ENCODE measurements at places on chromosomes 3 and 15.

DNA sequence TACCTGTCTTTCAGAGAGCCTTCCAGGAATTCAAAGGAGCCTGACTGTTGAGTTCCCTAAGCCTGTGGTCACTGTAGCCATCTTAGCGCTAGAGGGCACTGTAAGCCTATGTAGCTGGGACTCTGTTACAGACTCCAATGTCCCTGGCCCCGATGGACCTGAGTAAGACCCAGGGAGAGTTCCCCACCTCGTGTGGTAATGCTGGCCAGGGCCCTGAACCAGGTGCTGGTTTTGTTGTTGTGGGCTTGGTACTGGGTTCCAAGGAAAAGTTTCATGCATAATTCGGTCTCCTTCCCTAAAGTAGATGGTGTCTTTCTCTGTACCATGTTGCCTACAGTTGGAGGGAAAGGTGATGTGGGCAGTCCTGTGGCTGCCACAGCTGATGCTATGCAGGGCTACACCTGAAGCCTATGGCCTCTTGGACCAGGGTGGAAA lies 32.4 kb downstream of the CDAN1 start:
- DNase-seq: peak; percentile 64

- DNase-seq: no peak
Measured at GRCh38 chr3:126931806-126932187, 51.1 kb upstream of the PLXNA1 start.

- DNase-seq: no peak
Measured at GRCh38 chr3:4664412-4664811, 171.3 kb downstream of the ITPR1 start.

DNA sequence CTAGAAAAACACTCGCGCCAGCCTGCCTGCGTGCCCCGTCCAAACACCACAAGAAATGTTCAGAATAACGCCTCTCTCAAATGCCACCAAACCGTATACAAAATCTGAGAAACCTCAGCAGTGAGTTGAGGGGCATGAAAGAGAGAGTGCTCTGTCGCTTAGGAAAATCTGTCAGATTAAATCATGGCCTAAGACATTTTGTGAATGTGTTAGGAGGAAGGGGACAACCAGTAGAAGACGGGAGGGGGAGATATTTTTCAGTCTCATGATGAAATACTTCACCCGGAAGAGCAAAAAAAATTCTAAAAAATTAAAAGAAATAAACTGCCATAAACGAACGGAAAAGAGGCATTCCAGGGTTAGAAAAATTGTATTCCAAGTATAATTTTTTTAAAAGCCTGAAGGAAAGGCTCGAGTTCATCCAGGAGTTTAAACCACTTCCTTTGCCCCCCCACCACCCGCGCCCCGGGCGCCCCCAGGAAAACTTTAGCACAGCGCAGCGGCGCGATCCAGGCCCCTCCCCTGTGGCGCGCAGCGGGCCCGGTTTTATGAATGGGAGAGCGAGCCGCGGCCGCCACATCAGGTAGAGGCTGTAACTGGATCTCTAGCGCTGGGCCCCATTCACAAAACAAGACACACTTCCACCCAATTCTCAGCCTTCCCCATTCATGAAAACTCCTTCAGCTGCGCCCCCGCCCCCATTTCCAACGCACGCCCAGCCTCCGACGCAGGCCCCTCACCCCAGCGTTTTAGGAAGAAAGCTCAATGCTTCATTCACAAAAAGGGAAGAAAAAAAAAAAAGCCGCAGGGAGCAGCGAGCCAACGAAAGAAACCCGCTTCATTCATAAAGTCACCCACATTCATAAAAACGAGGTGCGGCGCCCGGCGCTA lies 1.4 kb downstream of the ETV5 start:
- peak; percentile 68 for DNase-seq

- no peak for DNase-seq
Measured at GRCh38 chr3:127410137-127410488, 122.3 kb upstream of the PRR20G start.

GRCh38 chr3:13149330-13150108 lies 76.3 kb upstream of the IQSEC1 start:
- no peak for DNase-seq

GRCh38 chr15:51692154-51692553 lies 10.9 kb downstream of the SCG3 start:
- DNase-seq: no peak

DNA sequence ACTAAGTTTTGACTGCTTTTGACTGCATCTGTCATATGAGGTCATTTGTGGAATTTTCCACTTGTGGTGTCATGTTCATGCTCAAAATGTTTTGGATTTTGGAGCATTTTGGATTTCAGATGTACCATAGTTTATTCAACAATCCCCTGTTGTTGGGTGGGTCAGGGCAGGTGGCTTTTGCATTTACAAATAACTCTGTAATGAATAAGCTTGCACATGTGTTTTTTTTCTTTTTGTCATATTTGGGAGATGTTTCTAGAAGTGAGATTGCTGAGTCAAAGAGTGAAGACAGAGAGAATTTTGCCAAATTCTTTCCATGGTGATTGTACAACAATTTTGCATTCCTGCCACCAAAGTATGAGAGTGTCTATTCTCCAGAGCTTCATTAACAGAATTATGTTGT lies 62.4 kb upstream of the ADPGK start:
- no peak for DNase-seq

- no peak for DNase-seq
Measured at GRCh38 chr3:182730675-182731042, 62.6 kb upstream of the ATP11B start.

DNA sequence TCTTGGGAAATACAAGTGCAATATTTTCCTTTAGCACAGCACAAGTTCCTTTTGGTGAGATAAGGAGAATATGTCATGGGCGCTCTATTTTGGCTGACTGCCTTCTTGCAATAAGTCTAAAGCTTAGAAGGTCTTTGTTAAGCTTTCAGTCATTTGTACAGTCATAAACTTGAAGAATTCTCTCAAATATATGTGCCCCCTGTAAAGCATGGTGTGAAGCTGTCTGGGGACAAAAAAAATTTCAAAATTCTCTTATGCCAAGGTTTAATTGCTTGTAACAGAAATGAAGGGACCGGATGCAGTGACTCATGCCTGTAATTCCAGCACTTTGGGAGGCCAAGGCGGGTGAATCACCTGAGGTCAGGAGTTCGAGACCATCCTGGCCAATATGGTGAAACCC lies 21.7 kb upstream of the ARID3B start:
- no peak for DNase-seq

GRCh38 chr3:151330899-151331298 lies 1.6 kb upstream of the P2RY13 start:
- DNase-seq: no peak

DNA sequence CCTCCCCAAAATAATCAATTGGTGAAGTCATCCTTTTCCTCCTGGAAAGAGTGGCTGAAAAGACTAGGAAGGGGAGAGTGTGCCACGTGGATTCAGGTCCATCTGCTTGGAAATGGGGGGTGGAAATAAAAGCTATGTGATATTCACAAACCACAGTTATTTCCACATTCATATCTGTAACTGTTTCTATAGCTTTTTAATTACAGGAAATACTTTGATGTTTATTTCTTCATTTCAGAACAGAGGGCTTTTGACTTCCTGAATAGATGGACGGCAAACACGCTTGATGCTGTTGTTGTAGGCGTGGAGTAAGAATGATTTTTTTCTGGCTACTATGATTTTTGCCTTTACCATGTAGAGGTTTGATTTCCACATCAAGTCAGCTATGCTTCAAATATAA lies 10.1 kb downstream of the AADACL2 start:
- no peak for DNase-seq

GRCh38 chr15:66801266-66801665 lies 99.2 kb downstream of the SMAD6 start:
- DNase-seq: no peak

- DNase-seq: no peak
Measured at GRCh38 chr3:56890448-56891091, 88.8 kb upstream of the ARHGEF3 start.

DNA sequence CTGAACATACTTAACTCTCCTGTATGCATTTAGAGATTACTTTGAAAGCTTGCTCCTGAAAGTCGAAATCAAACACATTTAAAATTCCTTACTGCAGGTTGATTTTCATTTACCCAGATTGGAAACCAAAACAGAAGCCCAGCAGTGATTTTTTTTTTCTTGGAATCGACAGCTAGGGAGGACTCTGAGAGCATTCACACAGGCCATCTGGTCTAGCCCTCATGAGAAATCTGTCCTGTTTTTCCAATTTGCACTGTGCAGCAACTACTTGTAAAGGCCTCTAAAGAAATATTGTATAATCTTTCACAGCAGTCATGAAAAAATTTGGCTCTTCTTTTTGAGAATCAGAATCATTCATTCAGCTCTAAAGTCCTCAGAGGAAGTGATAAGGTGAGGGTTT lies 179.2 kb downstream of the KCNAB1 start:
- no peak for DNase-seq

DNA sequence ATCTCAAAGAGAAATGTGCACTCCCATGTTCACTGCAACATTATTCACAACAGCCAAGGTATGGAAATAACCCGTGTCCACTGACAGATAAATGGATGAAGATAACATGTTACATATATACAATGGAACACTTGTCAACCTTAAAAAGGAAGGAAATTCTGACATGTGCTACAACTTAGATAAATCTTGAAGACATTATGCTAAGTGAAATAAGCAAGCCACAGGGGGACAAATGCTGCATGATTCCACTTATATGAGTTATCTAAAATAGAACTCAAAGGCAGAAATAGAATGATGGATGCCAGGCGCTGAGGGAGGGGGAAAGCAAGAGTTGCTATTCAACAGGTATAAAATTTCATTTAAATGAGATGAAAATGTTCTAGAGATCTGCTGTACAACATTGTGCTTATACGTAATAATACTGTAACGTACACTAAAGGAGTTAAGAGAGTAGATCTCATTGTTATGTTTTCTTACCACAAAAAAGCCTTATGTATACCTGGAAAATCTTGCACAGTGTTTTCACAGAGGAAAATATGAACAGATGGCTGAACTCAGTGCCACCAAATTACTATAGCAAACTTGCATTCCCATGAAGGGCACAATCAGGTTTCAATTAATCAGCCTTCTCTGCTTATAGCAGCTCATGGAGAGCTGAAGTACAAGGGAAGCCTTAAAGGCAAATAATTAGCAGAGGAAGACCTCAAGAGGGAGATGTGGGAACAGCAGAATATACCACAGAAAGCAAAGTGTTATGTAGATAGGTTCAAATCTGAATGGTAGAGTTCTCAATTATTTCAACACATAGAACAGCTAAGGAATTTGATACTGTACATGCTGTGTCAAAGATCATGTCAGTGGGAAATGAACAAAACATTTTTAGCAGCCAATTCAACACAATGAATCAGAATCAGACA lies 8.1 kb upstream of the VPS39 start:
- DNase-seq: no peak

DNA sequence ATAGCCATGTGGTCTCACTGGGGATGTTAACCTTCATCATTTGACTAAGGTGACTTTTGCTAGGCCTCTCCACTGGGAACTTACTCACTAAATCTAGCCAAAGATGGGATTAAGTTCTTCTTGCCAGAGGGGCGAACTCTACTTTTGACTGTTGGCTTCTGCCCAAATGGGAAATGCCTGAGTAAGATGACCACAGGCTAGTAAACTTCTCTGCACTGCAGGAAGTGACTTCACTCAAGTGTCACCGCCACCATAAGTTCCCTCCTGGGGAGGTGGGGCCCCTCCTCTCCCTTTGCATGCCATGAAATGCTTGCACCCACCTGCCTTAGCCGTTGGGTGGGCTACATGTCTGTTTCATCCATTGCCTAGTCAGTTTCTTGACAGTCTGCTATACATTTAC lies 388.3 kb downstream of the FEZF2 start:
- DNase-seq: no peak

- DNase-seq: no peak
Measured at GRCh38 chr3:195869413-195870001, 38.8 kb downstream of the TNK2 start.

GRCh38 chr15:94442480-94442879 lies 211.1 kb downstream of the MCTP2 start:
- no peak for DNase-seq

- DNase-seq: no peak
Measured at GRCh38 chr3:58352626-58353025, 19.9 kb downstream of the PXK start.

- no peak for DNase-seq
Measured at GRCh38 chr3:152392272-152392880, 123.6 kb downstream of the MBNL1 start.

GRCh38 chr15:100878130-100878529 lies 1.5 kb upstream of the ALDH1A3 start:
- DNase-seq: no peak

- DNase-seq: no peak
Measured at GRCh38 chr15:74024687-74025086, 30.2 kb downstream of the PML start.

DNA sequence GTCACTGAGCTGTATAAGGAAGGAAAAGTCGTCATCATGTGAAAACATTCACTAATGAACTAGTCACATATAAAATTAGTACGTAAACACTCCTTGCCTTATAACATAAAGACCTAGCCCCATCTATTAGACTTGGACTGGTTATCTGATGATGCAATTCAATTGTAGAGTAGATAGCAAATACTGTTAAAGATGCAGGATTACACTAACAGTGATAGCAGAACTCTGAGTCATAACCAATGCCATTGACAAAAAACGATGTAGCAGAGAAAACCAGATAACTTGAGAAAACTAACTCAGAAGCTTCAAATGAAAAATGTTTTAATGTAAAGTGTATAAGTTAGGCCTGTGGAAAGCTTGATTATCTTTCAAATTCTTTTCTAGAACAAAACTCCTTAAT lies 132.2 kb downstream of the WDR72 start:
- no peak for DNase-seq

DNA sequence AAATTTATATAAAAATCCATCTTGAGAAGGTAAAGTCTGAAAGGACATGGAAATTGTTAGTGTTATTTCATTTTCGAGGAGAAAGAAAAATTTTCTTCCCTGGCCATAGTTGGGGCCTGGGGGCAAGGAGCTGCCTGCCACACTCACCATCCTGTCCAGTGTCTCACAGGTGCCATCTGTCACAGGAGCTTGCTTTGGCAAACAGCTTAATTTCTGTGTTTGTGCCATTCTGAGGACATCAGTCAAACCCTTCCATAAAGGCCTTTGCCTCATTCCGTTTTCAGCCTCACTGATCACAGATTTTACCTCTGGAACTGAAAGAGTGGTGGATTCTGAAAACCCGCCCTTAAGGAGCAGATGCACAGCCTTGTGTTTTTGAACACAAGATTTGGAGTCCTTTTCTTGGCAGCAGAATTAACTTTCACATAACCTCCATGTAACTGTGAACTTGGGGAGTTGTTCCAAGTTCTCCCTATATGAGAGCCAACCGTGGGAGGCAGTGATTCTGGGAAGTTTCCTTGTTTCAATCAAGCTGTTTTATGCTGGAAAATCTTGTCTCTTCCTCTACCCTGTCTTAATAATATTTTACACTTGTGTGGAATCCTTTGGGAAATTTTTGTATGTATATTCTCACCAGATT lies 254.7 kb downstream of the CACNA2D3 start:
- no peak for DNase-seq

- DNase-seq: no peak
Measured at GRCh38 chr15:65411465-65412071, 11.2 kb downstream of the IGDCC4 start.
